AG08395 (cell line): ENCODE measurements at places on chromosomes 2 and 18.

DNA sequence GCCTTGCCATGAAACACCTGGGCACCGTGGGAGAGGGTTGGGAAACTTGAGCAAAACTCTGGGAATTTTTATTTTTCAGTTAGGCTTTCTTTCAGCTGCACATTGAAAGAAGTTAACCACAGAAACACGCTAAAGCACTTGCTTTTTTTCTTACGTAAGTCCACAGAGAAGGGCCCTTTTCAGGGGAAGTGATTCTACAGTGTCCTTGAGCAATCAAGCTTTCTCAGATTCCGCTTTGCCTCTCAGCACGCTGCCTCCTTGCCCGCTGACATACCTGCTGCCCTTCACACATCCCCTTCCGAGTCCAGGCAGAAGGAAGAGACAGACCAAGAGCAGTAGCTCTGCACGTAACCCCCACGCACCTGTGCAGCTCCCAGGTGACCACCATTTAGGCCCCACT, 135.5 kb upstream of the MYT1L start:
- no peak for DNase-seq

- DNase-seq = no peak
Observed at GRCh38 chr2:231514951-231515297, 15.3 kb downstream of the NMUR1 start.

DNA sequence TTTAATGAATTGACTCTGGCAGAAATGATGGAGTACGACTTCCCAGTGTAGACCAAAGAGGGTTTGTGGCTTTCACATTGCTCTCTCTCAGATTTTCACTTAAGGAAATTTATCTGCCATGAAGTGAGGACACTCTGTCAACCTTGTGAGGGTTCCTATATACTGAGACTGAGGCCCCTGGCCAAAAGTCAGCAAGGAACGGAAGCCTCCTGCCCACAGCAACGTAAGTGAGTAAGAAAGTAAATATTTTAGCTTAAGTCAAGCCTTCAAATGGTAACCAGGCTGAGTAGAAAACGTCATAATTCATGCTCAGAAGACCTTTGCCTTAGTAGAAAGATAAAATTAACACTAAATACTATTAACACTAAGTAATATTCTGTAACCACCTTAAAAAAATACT, 1080.5 kb upstream of the ACVR2A start:
- no peak for DNase-seq

DNA sequence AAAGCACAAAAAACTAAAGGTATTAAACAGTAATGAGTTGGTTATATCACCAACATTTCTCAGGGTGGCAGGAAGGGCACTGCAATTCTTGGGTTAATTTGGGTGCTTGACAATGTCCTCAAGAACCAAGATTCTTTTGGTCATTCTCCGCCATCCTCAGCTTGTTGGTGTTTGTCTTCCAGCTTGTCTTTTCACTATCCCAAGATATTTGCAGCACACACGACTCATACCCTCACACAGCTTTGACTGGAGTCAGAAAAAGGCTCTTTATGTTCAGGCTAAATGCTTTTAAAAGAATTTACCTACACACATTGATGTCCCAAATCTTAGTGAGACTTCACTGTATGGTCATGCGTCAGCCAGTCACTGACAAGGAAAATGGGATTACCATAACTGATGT, 12.5 kb downstream of the GREB1L start:
- DNase-seq = no peak

DNA sequence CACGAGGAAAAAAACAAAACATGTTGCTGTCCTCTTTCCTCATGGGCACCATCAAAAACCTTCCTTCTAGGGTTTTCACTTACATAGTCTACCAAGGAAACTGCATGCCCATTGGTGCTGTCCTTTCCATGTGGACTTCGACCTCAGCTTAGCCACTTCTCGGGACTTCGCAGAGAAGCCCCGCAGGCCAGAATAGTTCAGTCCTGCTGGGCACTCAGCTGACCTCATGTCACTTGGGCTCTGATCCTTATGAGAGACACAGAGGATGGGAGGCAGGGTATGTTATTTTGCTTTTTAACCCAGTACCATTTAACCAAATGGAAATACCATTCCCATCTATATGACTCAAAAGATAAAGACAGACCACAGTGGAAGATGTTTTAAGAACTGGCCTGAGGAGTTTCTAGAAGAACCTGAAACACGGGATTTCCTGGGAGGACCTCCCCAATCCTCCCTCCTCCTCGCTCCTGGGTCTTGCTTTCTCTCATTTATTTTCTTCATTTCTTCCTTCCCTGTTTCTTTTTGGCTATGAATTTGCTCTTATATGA, 28.4 kb downstream of the AAK1 start:
- DNase-seq = no peak

DNA sequence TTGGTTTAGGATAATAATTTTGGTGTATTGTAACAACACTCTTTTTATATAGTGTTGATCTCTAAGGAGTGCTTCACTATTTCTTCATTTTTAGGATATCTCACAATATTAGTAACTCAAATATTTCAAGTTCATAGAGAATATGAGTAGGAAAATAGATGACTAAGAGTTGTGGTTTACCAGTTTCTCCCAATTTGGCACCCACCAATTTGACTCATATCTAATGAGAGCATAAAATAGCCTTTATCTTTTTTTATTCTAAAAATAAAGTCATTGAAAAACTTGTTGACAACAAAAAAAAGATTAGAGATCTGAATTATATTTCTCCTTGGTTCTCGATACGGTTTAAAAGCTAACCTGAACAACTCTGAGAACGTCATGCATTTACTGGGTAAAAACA, 204.0 kb downstream of the PARD3B start:
- DNase-seq = peak; percentile 61

GRCh38 chr18:8974279-8974678, 128.2 kb upstream of the NDUFV2 start:
- no peak for DNase-seq

- no peak for DNase-seq
Observed at GRCh38 chr2:233234264-233234663, 17.2 kb upstream of the ATG16L1 start.

DNA sequence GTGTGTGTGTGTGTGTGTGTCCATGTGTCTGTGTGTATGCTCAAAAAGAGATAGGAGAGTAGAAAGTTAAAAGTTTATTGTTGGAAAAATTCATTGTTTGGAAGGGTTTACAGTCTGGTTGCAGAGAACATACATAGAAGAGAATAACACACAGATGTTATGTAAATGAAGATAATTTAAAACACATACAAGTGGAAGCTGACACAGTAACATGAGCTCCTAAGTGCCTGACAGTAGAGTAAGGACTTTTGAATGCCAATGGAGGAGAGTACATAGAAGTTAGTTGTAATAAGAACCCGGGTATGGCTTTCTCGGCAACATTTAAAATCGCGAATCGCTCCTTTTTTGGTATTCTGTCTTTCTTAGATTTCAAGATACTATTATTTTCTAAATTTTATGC, 137.0 kb upstream of the FANCL start:
- no peak for DNase-seq

DNA sequence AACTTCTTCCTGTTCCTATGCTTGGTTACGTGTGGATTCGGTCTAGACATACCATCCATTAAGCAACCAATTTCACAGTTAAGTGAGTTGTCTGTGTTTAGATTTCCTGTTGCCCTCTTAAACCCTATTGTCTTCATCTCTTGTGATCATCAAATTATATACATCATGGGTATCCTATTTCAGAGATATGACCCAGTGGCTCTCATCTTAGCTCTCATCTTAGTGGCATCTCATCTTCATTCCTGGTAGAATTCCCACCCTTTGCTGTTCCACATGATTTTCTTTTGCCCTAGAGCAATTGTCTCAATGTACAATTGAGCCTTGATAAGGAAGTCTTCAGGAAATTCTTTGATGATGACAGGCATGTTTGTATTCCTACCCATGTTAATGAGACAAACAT, 29.4 kb upstream of the FN1 start:
- no peak for DNase-seq

DNA sequence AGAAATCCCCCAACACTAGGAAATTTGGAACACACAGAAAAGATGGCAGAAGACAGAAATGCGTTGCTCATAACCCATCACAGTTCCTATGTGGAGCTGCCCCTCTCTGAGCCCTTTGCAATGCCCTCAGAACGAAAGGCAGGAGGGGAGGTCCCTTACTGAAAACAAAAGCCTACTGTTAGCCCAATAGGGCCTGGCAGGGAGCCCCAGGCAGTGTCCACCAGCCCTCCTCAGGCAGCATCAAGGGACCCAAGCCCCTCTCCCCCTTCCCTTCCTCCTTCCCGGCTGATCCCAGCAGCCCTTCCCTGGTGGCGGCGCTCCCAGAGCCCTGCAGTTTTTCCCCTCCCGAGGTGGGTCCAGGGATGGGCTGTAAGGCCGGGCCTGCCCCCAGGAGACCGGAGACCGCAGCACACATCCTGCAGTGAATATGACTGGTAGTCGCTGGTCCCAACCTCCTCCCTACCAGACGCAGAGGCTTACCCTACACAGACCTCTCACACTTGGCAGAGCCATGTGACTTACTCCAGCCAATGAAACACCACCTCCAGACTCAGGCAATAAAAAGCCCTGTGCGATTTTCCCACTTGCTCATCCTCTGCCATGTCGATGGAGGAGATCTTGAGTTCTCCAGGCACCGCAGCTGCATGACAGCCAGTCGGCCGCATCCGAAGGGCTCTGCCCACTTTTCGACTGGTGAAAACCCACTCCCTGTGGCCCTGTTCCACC, 19.4 kb upstream of the DUSP2 start:
- DNase-seq = no peak
